ENCODE measurements at places on chromosomes 11 and 22.

DNA sequence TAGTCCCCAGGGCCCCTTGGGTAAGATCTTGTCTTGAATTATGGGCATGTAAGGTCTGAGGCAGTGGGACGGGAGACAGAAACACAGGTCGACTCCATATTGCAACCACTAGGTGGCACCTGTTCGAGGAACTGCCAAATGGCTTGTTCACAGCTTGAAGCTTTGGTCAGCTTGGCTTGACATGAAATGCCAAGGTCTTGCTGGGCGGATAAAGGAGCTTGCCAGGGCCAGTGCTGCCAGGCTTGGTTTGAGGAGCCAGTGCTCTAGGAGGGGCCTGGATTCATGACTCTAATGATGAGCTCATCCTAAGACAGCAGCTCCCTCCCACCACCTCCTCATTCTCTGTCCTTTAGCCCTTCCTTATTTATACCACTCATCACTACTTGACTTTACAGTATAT lies 11.9 kb upstream of the NRIP3 start:
- DNase-seq = no peak

DNA sequence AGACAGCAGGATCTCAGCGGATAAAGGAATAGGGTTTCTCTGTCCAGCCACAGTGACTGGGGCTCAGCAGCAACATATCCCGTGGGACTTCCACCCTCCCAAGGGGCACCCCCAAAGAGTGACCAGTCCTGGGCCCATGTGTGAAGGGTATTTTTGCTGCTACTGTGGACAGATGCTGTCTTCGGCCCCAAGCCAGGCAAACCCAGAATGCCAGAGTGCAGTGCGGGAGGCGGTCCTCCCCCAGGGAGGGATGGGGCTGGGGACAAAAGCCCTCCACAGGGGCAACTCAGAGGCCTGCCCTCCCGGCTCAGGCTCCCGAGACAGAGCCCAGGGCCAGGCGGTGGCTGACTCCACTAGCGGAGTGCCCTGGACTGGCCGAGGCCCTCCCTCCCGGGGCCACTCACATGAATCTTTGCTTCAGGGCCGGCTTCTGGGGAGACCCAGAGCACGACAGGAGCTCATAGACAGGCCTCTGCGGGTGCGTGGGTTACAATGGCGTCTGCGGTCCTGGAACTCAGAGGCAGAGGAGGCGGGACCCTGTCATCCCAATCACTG lies 34.7 kb upstream of the WNT7B start:
- no peak for DNase-seq

DNA sequence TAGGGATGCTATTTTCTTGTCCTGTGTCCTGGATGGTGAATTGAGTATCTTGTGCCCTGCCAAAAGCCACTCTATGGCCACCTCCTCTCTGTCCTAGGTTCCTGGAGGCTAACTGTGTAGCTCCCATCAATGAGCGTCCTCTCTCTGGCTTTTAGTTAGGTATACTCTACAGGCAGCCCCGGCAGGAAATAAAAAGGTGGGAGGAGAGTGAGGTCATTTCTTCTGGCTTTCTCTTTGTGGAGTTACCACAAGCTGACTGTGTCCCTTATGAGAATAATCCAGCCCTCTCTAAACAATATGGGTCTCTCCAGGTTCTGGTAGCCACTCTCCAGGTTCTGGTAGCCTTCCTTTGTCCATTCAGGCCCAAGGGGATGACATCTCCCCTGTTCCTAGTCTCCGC lies 11.7 kb upstream of the ASPHD2 start:
- DNase-seq = no peak

DNA sequence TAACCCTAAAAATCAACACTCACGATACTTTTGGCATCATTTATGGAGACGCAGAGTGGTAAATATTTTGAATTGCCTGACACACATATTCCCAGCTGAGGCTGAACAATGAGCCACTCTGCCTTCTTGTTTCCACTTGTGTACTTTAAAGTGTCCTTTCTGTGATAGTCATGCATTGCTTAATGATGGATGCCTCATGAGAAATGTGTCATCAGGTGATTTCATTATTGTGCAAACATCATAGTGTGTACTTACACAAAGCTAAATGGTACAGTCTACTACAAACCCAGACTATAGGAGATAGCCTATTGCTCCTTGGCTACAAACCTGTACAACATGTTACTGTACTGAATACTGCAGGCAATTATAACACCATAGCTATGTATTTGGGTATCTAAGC lies 44.2 kb downstream of the MRE11 start:
- DNase-seq = no peak

- no peak for DNase-seq
These were observed 254.0 kb upstream of the TBCEL start for GRCh38 chr11:120769906-120770305.

DNA sequence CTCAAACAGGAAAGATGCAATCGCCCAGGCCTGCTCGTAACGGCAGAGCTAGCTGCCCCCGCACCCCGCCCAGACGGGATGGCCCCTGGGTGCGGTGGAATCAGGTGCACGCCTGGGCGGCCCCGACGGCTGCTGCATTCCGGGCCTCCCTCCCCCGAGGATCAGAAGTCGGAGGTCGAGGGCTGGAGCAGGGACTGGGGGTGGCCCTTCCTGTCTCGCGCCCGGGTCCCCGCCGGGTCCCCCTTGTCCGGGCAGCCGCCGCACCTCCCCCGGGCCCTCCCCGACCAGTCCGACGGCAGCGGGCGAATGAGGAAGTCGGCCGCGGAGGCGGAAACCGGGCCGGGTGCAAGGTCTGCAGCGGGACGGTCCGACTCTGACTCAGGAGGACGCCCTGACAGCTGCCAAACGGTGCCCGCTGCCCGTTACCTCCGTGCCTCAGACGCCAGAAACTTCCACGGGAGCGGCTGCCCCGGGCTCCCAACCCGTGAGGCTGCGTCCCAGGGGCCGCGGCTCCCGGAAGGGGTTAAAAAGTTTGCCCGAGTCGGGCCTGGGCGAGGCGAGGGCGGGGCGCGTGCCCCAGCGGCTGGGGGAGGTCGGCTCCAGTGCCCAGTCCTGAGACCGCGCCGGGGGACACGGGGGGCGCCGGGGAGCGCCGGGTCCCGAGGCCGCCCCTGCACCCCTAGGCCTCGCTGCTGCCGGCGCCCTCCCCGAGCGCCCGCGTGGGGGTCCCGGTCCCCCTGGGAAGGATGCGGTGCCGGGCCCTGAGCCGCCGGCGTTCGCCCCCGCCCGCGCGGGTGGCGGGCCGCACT lies 663 bp downstream of the MYH9 start:
- peak; percentile 50 for DNase-seq

DNA sequence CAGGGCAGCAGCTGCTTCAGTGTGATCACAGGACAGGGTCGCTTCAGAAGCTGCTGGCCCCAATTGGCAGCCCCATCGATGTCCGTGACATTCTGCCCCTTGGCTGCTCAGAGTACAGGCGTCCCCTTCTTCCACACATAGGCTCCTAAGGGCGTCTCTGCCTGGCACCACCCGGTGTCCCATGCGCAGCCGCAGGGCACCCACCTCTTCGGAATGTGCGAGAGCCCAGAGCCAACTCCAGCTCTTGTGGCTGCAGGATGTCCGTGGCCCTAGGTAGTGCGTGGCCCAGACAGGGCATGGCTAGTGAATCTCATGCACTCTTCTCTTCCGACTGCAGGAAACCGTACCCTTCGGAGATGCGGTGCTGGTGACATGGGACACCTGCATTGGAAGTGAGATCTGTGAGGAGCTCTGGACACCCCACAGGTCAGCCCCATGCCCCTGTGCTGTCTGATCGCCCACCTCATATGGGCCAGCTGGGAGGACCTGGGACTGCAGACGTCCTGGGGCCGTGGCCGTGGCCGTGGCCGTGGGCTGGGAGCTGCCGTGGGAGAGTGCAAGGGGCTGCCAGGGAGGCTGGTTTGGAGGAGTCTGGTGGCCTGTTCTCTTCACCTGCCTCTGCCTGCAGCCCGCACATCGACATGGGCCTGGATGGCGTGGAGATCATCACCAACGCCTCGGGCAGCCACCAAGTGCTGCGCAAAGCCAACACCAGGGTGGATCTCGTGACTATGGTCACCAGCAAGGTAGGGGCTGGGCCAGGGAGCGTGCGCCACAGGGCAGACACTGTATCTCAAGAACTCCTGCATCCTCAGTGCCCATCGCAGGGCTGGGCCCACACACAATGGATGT lies 20.2 kb downstream of the NADSYN1 start:
- DNase-seq = no peak

GRCh38 chr11:86639137-86639536 lies 33.3 kb downstream of the ME3 start:
- DNase-seq = no peak

DNA sequence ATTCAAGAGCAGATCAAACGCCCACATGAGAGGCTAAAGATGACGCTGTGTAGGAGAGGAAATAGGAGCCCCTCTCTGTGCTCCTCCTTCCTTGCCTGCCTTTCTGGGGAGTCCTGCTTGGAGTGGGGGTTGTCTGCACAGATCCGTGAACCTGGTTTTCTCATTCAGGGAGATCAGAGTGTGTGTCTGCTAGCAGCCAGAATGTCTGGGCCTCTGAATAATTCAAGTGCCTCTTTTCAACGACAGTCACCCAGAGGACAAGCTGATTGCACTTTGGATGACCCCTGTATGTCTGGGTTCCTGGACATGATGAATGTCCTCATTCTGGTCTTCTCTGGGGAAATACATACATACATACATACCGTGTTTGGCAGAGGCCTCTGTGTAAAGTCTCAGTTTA lies 592.5 kb upstream of the B3GAT1 start:
- no peak for DNase-seq

DNA sequence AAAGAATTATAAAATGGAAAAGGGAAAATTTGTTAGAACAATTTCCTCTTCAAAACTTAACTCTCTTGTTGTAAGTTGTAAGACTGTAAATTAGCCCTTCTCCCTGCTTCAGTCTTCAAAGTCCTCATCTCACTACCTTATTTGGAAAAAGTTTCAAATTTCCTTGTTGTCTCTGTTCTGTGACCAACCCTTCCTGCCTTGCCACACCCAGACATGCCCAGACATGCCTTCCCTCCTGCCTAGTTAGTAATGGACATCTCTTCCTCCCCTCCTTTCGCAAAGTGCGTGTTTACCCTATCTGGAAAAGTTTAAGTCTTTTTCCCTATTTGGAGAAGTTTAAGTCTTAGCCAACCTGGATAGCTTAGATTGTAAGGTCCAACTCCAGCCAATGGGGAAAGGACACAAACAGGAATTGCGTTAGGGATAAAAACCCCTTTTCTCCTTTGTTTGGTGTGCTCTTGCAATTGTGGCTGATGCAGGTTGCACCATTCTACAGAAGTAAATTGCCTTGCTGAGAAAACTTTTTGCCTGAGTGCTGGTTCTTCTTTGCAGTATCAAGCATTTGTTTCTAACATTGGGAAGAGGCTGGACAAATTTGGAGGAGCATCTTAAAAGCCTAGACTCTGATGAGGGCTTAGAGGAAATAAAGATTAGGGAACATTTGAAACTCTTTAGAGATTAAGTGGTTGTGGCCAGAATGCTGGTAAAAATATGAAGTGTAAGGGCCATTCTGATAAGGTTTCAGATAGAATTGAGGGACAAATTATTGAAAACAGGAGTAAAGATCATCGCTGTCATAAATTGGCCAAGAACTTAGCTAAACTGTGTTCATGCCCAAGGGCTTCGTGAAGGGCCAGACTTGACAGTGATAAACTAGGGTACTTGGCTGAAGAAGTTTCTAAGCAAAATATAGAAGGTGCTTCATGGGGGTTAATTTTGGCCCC lies 15.4 kb downstream of the OR52K2 start:
- no peak for DNase-seq

DNA sequence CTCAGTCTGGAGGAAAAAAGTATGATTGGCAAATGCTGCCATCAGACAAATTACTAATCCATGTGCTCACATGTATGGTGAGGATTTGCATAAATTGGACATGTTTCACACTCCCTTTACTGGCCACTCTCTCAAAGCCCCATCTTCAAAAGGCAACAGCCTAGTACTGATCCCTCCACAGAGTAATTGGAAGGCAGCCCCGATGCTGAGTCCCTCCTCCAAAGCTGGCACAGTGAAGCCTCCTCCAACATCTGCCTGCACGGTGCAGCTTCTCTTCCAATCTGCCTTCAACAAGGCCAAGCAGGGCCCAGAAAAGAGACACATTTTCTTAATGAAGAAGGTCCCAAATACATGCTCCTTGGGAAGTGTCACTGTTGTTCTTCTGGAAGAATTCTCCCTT lies 350.6 kb downstream of the OPCML start:
- DNase-seq = no peak

- DNase-seq = no peak
These were observed 733 bp upstream of the GRAMD1B start for GRCh38 chr11:123429336-123429735.

GRCh38 chr11:83056611-83057010 lies 15.1 kb downstream of the RAB30 start:
- no peak for DNase-seq

DNA sequence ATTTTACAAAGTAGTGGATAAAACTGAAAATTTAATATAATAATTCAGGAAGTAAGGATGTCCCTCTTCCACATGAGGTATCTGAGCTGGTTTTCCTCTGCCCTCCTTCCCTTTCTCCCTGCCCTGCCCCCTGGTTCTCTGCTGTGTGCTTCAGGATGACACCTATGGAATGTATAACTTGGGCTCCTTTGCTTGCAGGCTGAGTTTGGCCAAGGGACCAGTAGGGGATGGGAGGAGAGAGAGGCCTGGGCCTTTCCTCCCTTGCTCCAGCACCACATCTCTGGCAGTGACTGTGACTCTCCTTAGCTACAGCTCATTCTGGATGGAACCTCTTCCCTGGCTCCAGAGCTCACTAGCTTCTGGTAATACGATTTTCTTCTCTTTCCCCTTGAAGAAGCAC lies 10.1 kb downstream of the IRAG1 start:
- DNase-seq = no peak

DNA sequence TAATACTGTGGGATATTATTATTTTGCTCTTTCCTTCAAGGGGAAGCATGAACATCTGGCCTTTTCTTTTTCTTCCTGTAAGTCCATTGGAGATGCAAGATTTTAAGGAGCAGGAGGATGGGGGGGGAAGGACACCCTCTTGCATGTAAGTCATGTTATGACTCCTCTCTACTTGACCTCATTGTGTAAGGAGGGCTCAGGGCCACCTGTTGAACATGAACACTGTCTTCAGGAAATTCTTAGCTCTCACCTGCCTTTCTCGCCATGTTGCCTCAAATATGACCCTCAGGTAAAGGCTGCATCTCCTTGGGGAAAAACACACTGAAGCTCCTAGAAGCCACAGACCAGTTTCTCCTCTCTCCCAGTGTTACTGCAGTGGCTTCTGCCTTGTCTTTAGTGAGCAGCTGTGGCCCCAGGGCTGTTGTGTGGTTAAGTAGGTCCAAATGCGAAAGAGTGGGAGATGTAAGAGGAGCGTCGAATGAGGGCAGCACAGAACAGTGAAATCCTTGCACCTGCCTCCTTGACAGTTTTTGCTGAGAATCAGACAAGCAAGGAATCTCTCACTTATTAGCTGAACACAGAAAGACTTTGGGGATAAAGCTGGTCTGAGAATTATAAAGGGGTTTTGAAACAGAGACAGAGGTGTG lies 1.3 kb upstream of the RAG1 start:
- DNase-seq = no peak
